ENCODE measurements at places on chromosomes 1 and 21.

DNA sequence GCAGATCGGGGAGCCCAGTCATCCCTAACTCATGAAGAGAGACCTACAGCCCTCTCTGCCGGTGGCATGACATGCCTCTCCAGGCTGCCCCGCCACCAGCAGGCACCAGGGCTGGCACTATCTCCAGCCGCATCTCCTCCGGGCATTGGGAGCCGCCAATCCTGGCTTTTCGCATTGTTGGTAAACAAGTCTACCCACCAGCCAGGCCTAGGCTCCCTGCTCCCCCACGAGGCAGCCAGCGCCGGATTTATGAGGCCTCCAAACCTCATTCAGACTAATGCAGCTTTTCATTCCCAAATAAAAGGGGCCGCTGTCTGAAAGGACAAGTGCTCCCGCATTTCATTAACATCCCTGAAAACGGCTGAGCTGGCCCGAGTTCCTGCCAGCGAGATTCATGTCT is 3.4 kb upstream of the GRIK3 start:
- DNase-seq, result no peak

- no peak for DNase-seq
These were observed 1.5 kb downstream of the LACTBL1 start for GRCh38 chr1:22971161-22971560.

DNA sequence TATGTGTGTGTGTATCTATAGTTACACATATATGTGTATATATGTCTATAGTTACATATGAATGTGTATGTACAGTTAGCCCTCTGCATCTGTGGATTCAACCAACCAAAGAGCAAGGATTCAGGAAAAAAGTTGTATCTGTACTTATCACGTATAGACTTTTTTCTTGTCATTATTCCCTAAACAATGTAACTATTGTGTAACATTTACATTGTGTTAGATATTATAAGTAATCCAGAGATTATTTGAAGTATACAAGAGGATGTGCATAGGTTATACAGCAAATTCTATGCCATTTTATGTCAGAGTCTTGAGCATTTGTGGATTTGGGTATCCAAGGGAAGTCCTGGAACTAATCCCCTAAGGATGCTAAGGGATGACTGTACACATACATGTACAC is 71.3 kb downstream of the RASAL2 start:
- no peak for DNase-seq

DNA sequence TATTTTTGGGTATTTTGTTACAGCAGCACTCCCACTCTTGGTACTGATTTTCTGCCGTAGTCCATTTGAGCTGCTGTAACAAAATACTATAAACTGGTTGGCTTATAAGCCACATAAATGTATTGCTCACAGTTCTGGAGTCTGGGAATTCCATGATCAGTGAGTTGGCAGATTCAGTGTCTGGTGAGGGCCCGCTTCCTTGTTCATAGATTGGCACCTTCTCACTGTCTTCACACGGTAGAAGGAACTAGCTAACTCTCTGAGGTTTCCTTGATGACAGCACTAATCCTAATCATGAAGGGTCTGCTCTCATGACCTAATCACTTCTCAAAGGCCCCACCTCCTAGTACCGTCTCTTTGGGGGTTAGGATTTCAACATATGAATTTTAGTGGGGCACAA is 85.2 kb downstream of the HHAT start:
- no peak for DNase-seq

GRCh38 chr1:81664341-81664740 is 136.4 kb upstream of the ADGRL2 start:
- no peak for DNase-seq
